ENCODE measurements at places on chromosomes 13 and 19. TPM values are rescaled to one million over a fixed set of nuclear protein-coding genes. Genes with fewer than 3 reads are reported as not detected.

NUDT15 gene
- polyA plus RNA-seq = 21.9 TPM

GRCh38 chr13:73714522-73714921, 419.7 kb downstream of the KLF12 start:
- DNase-seq = no peak

DNA sequence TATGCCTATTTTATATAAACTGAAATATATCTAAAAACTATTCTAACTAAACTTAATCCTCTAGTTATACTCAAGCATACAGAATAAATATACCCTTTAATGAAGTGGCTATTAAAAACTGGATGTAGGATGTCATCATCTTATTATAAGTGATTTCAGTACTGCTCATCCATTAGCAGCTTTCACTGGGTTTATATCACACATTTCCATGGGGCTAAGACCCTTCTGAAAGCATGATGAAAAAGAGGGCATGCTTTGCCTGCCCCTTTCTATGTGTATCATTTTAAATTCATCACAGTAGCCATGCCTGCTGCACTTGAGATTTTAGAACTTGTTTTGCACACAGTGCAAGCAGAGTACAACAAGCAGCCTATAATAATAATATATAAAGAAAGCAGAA, 477.5 kb downstream of the SLITRK6 start:
- DNase-seq = no peak

DNA sequence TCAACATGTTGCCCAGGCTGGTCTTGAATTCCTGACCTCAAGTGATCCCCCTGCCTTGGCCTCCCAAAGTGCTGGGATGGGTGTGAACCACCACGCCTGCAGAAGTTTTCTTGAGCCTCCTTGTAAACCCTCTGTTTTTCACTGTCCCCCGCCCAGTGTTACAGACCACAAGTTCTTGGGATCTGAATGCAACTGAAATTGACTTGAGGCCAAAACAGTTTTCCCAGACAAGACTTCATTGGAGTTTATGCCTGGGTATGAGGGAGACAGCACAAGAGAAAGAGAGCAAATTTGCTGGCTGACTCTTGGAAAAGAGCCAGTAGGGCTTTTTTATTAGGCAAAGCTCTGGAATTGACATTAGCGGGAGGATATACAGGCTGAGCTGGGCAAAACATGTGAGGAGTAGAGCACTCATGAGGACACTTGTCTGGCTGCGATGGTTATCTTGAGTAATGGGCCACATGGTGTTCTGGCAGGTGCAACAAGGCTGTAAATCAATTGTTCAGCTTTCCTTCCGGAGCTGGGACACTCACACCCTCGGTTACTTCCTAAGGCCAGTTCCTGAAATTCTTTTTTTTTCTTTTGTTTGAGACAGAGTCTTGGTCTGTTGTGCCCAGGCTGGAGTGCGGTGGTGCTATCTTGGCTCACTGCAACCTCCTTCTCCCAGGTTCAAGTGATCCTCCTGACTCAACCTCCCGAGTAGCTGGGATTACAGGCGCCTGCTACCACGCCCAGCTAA, 12.7 kb upstream of the HNRNPL start:
- DNase-seq = peak; percentile 47

DNA sequence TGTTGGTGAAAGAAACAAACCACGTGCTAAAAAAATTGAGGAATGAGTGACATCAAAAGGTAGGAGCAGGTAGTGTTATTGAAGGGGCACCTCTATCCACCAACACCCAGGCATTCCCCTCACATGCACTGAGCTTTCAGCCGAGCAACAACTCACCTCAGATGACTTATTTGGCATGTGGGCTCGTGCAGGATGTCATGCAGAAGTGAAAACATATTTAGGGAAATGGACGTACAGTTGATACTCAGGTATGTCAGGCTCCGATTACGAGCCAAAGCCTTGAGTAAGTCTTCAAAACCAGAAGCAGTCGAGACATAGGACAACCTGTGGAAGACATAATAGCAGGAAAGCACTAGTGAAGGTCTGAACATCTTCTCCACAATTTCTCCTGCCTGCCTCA, 30.4 kb downstream of the NLRP11 start:
- DNase-seq = no peak

- DNase-seq = no peak
Observed at GRCh38 chr13:99971576-99972189, at the start of gene ZIC5. Gene ZIC5 (minus strand): TSS chr13:99971767. CDS start chr13:99971603, 164 bp downstream.

CAPN12 gene
- 3.4 TPM for polyA plus RNA-seq

GRCh38 chr19:3987619-3988371, 2.5 kb upstream of the EEF2 start:
- peak; percentile 91 for DNase-seq

DNA sequence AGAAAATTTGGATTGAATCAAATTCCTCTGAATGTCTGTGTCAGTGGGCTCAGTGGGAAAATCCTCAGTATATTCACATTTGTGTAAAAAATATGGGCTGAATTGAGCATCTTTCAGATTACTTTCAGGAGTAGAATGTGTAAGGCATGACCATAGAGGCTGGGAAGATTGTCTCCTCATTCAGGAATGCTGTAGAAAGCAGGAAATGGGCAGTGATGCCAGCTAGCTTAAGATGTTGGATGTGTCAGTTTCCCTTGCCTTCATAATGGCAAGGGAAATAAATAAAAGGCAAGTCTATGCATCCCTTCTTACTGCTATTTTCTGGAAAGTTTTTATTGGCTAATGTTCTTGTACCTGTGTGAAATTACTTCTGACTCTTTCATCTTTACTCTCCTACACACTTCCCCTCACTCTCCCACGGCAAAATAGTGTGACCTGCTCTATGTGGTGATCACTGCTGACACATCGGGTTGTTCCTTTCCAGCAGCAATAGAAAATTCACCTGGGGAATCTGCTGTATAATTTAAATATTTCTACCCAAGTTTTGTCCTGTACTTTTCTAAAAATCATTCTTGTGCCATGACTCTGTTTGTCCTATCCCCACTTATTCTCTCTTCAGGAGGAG, 103.2 kb downstream of the LMO7 start:
- no peak for DNase-seq

DNA sequence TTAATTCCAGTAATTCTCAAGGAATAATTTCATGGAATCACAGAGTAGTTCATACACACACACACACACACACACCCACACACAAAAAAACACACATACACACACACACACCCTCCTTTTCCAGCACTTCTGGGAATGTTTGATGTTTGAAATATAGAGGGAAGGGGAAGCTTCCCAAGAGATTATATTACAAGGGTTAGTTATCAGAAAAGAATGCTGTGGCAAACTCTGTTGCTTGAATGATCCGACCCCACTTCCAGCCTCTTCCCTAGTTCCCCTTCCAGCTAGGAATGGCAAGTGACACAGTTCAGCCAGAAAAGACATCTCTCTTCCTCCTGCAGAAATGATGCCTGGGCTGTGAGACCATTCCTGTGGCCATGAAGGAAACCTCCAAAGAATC, 49.9 kb downstream of the KCTD12 start:
- peak; percentile 39 for DNase-seq

GRCh38 chr13:50460358-50460757, 383.1 kb downstream of the DLEU7 start:
- DNase-seq = no peak

- no peak for DNase-seq
Observed at GRCh38 chr13:28316836-28317235, 178.1 kb downstream of the FLT1 start.
